ENCODE measurements at places on chromosomes 6 and 20.

- DNase-seq: no peak
Observed at GRCh38 chr20:19714579-19714840, 43.5 kb upstream of the RIN2 start.

DNA sequence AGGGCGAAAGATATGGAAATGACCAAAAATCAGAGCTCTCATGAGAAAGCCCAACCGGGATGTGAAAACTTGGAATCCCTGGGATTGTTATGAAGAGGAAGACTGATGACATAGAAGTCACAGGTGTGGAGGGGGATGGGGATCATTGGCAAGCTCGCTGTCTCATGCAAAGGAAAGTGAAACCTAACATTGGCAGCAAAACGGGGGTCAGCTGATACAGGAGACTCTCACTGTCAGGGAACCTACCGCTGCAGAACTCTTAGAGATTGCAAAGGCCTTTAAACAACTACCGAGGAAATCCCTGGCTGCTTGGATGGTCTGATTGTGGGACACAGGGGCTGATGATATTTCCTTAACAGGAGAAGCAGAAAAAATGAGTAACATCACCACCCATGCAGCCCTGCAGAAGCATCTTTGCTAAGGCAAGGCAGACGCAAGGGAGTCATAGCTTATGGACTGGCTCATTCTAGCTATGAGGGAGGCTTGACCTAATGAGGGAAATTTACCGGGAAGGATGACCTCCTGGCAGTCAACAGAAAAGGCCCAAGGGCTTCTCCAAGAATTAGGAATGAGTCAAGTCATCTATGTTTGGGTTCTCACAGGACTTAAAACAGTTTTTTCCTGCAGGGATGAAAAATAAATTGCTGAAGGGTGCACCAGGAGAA, 7.0 kb downstream of the MUC21 start:
- DNase-seq: no peak

- no peak for DNase-seq
Observed at GRCh38 chr6:44052419-44053023, 74.7 kb downstream of the MRPL14 start.

DNA sequence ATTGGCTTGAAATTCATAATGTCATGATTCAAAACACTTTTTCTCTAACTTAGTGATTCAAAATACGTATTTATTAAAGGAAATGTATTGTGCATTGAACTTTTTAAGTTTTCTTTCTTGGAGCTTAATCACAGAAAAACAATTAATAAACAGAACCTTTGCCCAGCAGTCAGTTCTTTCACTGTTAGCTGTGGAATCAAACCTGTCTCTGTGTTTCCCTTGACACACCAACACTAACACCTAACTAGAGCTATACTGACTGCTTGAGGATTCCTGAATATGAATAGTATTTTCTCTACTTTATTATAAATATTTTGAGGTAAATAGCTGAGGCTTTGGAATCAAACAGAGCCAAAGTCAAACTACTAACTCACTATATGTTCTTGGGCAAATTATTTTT, 296.4 kb downstream of the HIVEP2 start:
- DNase-seq: no peak

- DNase-seq: no peak
Observed at GRCh38 chr6:16001158-16001557, 127.7 kb upstream of the MYLIP start.

DNA sequence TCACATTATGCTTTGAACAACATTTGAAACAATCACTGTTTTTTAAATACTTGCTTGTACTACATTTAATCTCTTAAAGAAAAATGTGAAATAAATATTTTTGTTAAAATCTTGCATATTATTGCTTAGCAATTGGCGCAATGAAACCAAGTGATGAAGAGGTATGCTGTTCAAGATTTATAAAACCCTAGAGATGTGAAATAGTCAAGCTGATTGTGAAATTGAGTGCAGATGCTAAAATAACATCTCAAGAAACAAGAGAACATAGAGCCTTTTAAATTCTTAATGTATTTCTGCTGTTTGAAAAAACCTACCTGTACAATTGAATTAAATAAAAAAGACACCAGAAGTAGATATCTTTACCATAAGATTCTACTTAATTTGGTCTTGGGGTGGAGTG, 179.2 kb upstream of the MCHR2 start:
- DNase-seq: no peak

DNA sequence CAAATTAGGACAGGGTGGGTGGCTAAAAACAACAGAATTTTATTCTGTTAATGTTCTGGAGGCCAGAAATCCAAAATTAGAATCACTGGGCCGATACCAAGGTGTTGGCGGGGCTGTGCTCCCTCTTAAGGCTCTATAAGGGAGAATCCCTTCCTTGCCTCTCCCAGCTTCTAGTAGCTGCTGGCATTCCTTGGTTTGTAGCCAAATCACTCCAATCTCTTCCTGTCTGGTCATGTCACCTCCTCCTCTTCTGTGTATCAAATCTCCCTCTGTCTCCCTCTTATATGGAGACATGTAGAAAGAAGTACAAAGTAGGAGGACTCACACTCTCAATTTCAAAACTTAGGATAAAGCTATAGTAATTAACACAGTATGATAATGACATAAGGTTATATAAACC, 102.9 kb upstream of the SIRPA start:
- no peak for DNase-seq

GRCh38 chr6:156839129-156839528, 62.0 kb downstream of the ARID1B start:
- no peak for DNase-seq

- DNase-seq: no peak
Observed at GRCh38 chr20:23296841-23297701, 53.5 kb upstream of the NXT1 start.

DNA sequence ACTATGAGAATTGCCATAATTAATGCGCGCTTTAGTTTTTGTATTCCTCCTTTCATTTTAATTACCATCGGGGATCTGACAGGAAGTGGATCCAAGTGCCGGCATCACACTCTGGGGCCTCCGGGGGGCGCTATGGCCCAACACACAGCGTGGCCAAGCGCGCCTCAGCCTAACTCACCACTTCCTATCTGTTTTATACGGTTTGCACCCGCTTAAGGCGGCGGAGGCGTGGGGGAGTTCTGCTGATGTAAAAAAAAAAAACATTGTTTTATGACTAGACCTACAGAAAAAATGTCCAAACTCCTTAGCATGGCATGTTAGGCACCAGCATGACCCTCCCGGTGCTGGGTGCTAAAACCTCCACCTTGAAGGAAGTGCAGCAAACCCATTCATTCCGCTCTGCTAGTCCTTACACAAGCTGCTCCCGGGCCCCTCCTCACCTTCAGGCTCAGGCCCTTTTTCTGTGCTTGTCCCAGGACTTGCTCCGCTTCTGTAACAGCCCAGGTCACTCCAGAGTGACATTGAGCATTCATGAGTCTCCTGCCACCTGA, 4.5 kb upstream of the EBF4 start:
- no peak for DNase-seq

DNA sequence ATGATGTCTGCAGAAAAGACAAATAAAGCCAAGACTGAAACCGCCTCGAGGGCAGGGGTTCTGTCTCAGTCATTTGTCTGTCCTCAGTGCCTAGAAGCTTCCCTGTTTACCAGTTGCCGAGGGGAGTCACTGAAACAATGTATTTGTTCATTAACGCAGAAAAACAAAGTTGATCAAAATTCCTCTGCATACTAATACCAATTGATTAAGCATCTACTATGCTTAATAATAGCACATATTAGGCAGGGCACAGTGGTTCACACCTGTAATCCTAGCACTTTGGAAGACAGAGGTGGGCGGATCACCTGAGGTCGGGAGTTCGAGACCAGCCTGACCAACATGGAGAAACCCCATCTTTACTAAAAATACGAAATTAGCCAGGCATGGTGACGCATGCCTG, 1.8 kb upstream of the FKBP5 start:
- DNase-seq: no peak
